ENCODE measurements at places on chromosomes 4 and X. TPM values are rescaled to one million over a fixed set of nuclear protein-coding genes. Genes with fewer than 3 reads are reported as not detected.

Gene SFRP2
- 42.4 TPM for polyA plus RNA-seq

Gene EVC
- polyA plus RNA-seq: 17.2 TPM

Gene ANXA10
- 0.28 TPM for polyA plus RNA-seq

DNA sequence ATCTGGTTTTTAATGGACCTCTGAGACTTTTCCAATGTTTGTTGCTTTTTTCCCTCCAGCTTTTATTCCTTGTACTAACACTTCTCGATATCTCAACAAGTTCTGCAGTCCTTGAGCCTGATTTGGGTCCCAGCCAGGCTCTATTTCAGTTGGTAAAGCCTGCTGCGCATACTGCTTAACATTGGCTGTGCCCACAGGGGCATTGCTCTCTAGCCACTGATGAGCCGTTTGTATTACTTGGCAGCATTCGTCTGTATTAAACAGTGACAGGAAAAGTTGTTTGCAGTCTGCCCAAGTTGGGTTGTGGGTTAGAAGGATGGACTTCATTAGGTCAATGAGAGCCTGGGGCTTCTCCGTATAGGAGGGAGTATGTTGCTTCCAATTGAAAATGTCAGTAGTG lies 59.6 kb upstream of the XAGE1B start:
- no peak for DNase-seq

DNA sequence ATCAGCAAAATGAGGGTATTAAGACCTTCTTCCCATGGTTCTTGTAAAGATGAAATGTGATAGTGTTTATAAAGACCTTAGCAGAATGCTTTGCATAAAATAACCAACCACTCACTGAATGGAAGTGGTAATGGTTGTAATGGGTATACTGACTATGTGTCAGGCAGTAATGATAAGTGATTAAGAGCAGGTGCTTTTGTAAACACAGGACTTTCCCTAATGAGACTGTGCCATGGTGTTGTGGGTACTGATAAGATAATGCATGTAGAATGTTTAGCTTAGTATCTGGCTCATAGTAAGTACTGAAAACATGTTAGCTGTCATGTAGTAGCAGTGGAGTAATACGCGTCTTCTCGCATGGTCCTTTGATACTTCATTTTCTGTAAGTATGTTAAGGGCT lies 6.9 kb downstream of the LSM6 start:
- no peak for DNase-seq

DNA sequence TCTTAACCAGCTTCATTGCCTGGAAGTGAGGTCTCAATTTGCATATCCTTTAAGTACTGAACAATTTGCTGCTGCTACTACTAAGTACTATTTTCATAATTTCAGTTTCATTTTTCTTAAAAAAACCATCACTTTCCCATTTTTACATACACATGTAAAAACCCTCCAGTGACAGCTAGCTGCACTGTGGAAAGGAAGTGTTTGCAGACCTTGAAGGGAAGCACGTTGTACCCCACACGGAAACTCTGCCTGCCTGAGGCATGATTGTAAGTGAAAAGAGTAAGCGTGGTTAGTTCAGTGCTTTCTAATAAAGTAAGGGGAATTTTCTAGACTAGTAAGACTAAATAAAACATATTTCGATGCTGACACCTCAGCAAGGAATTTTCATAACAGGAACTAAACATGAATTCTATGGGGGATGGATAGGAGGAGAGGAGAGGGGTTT lies 103.6 kb downstream of the RAPGEF2 start:
- DNase-seq: no peak

DNA sequence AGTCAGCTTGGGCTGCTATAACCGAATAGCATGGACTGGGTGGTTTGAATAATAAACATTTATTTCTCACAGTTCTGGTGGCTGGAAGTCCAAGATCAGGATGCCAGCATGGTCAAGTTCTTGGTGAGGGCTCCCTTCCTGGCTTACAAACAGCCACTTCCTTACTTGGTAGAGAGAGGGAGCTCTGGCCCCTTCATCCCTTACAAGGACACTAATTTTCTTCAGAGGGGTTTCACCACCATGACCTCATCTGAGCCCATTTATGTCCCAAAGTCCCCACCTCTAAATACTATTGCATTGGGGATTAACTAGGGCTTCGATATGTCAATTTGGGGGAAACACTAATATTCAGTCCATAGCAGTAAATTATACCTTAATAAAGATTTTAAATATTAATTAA lies 61.8 kb downstream of the CLNK start:
- no peak for DNase-seq

DNA sequence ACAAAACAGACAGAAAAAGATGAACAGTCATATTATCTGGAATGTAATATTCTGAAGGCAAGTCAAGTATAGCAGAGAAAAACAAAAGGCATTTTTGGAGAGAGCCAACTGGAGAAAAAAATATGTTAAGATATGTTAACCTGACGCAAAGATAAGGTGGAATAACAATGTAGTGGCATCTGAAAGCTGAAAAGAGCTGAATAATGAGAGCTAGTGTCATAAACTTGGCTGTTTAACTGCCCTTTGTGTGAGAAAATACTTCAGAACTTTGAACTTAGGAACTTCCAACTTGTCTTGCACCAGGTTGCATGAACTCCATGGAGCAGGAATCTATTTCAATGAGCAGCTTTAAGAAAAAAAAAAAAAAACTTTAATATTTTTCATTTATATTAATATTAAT lies 32.9 kb downstream of the RAB33A start:
- no peak for DNase-seq

- no peak for DNase-seq
These were observed 129.4 kb upstream of the PCDH18 start for GRCh38 chr4:137661693-137662092.

DNA sequence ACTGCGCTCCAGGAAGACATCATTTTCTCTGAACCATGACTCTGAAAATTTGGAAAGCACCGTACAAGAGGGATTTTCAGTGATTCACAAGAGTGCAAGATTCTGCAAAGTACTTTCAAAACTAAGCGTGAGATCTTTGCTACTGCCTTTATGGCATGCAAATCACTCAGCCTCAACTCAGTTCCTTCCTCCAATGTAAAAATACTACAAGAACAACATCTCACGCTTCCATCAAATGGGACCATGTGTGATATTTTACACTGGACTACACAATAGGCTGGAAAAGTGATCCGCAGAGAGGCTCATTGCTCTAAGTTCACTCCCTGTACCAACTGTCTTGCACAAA lies 674 bp upstream of the IL15 start:
- DNase-seq: no peak

DNA sequence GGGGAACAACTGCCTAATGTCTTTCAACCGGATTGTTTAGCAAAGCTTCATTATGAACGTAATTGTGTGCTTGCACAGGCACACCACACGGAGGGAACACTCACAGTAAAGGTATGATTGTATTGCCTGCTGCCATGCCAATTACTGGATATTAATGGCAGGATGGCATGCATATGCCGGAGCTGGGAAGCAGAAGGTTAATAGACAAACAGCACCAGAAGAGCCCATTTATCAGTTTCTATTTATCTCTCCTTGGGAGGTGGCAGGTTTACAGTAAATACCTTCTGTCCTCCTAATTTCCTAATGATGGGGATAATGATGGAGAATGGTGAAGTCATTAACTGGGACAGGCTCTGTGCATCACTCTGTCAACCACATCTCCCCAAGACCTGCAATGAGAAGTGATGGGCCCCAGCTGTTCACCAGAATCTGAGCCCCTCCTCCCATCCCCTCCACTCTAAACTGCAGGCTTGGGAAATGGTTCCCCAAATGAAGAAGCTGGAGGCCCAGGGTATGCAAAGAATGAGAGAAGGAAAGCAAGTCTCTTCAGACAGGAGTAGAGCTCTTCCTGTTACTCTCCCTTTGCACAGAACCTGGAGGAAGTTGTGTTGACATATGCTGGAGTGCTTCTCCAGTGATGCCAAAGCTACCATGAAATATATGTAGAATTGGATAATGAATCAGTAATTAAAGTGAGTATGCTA lies 160.8 kb downstream of the NAA11 start:
- no peak for DNase-seq

- DNase-seq: no peak
These were observed 297.8 kb downstream of the ANK2 start for GRCh38 chr4:113347245-113347644.

DNA sequence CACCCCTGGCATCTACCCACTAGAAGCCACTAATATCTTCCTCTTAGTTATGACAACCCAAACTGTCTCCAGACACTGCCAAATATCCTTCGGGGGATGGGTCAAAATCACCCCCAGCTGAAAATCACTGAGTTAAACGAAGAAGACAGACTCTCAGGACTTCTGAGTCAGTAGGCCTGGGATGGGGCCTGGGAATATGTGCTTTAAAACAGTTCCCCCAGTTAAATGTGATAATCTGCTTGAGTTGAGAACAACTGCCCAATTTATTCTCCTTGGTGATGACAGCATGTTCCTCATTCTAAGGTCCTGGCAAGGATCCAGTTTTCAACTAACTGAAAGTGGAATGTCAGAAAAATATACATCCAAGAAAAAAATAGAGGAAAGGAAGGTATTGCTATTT lies 52.4 kb downstream of the CBLL2 start:
- no peak for DNase-seq

GRCh38 chr4:98833384-98833783 lies 95.5 kb downstream of the EIF4E start:
- DNase-seq: no peak

DNA sequence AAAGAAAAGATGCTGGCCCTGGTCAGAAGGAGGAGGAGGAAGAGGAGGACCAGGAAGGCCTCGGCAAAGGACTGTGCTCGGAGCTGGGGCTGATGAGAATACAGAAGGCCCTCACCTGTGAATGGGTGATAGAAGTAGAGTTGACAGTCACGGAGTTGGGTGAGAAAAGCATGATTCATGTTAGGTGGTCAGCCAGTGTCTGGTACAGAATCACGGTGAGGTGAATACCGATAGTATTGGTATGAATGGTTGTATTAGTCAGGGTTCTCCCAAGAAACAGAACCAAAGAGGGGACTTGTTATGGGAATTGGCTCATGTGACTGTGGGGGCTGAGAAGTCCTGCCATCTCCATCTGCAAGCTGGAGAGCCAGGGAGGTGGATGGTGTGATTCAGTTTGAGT lies 32.5 kb upstream of the FAM156A start:
- DNase-seq: no peak

- no peak for DNase-seq
These were observed 811.9 kb upstream of the EPHA5 start for GRCh38 chr4:66482186-66482585.
